Erythroblast (primary cell): ENCODE measurements at places on chromosomes 7 and 10.

DNA sequence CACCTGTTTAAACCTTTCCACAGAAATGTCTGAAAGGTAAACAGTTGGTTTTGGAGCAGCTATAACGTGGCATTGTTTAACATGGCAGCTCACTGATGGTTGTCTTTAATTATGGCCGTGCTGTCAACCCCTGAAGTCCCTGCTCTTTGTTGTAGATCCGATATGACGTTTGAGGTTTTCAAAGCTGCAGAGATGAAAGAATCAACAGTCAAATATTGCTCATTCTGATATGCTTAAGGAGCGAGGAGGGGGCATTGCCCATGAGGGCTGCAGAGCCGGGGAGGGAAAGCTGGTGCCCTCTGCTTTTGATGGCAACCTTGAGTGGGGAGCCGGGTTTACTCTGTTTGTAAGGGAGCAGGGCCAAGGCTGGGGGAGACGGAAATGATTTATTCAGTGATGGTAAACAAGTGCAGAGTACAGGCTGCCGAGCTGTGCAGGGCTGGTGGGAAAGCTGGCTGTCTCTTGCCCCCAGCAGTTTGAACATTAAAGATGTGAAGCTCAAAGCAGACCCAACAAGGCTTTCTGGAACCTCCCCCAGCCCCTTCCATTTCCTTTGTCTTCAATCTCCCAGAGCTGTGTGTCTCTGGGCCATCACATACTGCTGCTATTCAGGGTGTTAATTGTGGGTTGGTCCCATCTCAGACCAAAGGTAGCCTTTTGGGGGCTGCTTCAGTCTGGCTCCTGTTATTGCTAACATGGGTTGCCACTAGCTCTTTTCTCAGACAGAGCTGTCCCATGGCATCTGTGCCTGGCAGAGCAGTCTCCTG, 345.5 kb downstream of the LRMDA start:
- no peak for DNase-seq

GRCh38 chr10:64175271-64175962, 654.2 kb downstream of the REEP3 start:
- DNase-seq = no peak

GRCh38 chr10:19033741-19034140, 14.9 kb upstream of the MALRD1 start:
- no peak for DNase-seq

DNA sequence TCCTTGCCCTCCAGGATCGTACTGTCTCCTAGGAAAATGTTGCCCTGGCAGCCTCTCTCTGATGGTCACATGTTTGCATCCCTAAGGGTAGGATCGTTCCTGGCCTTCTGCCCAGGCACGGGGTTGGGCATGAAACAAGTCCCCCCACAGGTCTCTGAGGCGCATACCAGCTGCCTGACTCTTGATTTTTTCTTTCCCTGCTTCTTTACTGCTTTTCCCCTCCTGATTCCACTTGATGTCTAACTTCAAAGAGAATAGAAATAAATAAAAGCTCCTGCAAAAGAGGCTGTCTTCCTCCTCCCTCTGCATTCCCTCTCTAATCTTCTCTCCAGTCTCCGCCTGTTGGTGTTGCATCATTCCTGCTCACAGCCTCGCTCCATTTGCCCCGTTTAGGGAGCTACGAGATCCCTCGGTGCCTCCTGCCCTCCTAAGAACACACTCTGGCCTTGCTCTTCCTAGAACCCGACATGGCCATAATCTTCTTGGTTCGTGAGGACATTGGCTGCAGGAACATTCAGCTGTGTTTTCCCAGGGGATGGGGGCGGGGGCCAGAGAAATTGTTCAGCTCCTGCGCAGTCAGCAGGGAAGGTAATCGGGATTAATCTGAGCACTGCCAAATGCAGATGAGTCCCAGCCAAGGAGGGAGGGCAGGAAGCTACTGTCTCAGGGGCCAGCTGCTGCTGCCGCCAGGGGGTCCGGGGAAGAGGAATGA, 26.0 kb downstream of the LEP start:
- no peak for DNase-seq

GRCh38 chr7:127961786-127962453, 69.3 kb downstream of the LRRC4 start:
- DNase-seq = peak; percentile 5
